IPS DF 6.9 (cell line): ENCODE measurements at places on chromosomes 3 and 15.

DNA sequence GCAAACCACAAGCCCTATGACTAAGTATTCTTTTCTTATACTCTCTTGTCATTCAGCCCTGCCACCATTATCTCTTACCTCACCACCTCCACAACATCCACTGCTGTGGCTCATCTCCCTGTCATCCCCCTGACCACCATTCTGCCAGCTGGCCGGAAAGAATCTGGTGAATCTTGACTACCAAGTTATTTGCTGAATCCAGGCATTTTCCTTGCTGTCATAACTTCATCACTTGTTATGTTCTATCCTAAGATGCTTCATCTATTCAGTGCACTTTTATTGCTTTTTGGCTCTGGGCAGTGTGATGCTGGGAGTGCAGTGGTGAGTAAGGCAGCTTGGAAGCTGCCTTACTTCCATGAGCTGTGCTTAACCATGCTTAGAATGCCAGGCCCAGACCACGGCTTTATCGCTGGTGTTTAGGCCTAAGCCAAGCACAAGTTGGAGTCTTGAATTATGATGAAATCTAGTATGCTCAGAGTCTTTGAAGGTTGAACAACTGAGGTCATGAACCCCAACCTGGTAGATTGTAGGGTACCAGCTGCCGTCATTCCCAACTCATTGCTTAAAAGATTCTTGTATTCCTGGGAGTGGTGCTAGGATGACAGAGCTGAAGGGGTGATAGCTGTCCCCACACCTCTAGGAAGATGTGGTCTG lies 27.0 kb upstream of the APH1B start:
- no peak for DNase-seq

- DNase-seq, result no peak
These were observed 6.0 kb downstream of the WNT5A start for GRCh38 chr3:55480911-55481743.

GRCh38 chr15:44530653-44531052 lies 6.3 kb upstream of the EIF3J start:
- no peak for DNase-seq

DNA sequence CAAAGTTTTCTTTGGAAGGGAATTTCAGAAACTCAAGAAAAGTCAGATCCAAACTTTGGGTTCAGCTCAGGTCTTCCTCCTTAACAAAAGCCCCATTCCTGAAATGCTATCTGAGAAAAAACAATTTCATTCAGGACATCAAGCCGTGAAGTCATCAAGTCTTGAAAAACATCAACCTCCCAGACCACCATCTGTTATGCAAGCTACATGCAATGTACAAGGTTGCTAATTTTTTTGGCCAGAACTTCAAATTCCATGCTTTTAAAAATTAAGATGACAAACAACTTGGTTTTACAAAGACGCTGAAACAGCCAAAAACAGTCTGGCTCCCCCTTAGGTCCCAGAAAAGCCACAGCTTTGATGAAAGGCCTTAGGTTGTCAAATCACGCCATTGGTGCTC lies 53.9 kb upstream of the WNT5A start:
- DNase-seq, result no peak

DNA sequence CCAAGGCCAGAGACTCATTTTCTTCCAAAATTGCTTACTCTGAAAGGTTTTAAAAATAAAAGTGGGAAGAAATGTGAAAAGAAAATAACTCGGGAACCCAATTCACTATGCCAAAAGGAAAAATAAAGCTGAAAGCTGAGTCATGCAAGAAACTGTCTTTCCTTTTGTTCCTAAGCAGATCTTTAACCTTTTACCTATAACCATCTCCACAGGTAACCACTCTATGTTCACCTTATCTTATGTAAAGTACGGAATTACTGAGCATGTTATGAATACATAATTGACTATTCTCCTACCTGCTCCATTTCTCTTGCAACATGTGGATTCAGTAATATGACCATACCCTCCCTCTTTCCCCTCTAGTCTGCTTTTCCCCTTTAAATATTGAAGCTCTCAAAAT lies 62.0 kb downstream of the MINDY4B start:
- no peak for DNase-seq
